Lower leg skin (tissue), 4 donors: ENCODE measurements at places on chromosomes 1 and 21.

DNA sequence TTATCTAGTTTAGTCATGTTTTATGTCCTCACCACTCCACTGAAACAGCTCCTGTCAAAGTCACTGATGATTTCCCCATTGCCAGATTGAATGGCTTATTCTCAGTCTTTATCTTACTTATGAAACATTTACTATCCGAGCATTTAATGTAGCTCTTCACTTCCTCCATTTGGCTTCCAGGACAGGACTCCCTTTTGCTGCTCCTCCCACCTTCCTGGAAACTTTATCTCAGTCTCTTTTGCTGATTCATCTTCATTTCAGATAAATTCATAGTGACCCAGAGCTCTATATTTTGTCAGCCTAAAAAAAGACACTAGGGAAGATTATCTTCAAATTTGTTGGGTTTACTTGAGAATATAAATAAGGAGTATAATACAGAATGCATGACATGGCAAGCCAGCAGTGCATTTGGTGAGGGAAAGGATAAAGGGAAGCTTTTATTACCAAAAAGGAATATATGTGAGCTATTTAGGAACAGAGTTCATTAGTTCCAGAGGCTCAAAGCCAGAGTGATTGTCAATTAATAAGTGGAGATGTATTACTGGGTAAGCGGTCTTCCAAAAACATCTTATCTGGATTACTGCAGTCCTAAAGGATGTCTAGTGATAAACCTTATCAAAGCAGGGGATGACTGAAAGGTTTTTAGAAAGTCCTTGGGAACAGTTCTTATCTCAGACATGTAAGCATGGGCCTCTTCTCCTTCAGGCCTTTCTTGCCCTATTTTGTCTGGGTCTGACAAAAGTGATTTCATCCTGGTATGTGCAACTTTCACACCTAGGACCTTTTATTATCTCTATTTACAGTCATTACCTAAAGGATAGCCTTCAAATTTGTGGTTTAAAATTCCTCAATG lies 25.6 kb downstream of the IL23R start:
- DNase-seq, result no peak

GRCh38 chr1:26450908-26451307 lies 18.8 kb downstream of the DHDDS start:
- DNase-seq, result no peak

DNA sequence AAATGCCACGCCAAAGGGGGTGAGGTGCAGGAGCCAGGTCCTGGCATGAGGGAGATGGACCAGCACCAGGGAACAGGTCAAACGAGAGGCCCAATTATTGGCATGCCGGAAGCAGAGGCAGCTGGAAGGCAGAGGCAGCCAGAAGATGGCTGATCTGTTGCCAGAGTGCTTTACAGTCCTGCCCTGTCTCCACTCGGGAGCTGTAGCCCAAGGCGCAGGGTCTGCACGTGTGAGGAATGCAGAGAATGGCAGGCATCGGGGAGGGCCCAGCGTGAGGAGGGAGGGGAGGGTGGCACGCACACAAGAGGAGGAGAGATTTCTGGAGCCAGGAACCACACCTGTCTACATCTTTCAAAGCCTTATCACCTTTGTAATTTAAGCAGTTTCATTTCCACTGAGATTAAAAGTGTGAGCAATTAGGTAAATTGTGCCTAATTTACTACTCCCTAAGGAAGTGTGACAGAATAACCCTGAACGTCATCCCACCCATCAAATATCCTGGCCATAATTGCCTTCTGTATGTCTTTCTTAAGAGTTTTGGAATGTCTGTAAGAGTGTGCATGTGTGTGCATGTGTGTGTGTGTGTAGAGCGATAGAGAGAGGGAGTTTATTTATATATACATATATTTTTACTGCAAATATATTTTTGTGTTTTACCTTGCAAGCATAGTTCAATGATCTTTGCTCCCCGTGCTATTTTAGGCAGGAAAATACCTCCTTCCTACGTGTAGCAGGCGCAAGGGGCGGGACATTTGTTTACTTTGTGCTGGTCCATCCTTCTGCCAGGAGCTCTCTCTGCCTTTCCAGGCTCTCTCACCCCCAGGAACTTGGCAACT lies 125.5 kb upstream of the SERBP1 start:
- DNase-seq, result no peak

DNA sequence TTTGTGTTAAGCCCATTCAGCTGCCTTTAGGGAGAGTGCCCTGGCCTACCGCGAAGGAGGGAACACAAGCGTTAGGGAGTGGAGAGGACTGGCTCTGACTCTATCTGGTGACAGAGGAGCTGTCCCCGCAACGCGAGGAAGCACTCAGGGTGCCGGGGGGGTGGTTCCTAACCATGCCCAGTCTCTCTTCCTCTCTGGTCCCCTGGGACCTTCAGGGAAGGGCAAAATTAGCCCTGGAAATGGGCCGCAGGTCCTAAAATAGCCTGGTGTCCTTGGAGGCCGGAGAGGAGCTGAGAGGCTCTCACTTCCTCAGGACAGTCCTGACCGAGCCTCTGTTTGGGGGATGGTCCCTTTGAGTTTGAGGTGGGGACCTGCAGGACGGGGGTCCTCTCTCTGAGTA lies 5.8 kb downstream of the SLC45A1 start:
- DNase-seq, result no peak

- DNase-seq, result no peak
Measured at GRCh38 chr21:36388835-36389234, 3.6 kb downstream of the CHAF1B start.

GRCh38 chr1:4915154-4915553 lies 260.7 kb downstream of the AJAP1 start:
- DNase-seq, result no peak

GRCh38 chr1:59332983-59333382 lies 36.1 kb downstream of the FGGY start:
- DNase-seq, result no peak

- DNase-seq, result no peak
Measured at GRCh38 chr1:151711044-151711800, 5.4 kb downstream of the CELF3 start.

- peak; percentile 29 for DNase-seq
Measured at GRCh38 chr1:47859092-47859743, 138.0 kb downstream of the TRABD2B start.

DNA sequence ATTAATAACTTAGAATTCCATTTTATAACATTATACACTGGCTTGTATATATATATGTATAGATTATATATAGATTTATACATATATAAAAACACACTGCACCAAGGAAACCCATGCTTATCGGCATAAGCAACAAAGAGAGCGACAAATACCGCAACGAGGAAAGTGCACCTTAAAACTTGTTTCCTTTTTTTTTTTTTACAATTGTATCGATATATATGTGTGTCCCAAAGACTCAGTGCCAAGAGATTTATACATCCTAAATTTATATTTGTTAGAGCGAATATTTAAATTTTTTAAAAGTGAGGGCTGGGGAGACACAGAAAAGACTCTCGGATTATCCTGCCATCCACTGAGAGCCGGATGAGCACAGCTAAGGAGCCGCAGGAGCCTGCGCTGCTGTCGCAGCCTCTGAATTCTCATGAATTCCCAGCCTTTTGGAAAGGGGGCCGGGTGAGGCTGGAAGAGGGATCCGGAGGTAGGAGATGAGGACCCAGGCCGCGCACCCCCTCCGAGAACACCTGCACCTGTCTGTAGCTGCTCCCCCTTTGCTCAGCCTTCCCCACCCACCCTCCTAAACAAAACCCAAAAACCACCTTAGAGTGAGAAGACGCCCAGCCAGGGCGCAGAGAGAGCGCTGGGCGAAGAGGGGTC lies 5.2 kb downstream of the DMRTA2 start:
- no peak for DNase-seq
